ENCODE measurements at places on chromosomes 3 and 15. TPM values are rescaled to one million over a fixed set of nuclear protein-coding genes. Genes with fewer than 3 reads are reported as not detected.

The PRTG gene
- total RNA-seq, result 1.2 TPM

DNA sequence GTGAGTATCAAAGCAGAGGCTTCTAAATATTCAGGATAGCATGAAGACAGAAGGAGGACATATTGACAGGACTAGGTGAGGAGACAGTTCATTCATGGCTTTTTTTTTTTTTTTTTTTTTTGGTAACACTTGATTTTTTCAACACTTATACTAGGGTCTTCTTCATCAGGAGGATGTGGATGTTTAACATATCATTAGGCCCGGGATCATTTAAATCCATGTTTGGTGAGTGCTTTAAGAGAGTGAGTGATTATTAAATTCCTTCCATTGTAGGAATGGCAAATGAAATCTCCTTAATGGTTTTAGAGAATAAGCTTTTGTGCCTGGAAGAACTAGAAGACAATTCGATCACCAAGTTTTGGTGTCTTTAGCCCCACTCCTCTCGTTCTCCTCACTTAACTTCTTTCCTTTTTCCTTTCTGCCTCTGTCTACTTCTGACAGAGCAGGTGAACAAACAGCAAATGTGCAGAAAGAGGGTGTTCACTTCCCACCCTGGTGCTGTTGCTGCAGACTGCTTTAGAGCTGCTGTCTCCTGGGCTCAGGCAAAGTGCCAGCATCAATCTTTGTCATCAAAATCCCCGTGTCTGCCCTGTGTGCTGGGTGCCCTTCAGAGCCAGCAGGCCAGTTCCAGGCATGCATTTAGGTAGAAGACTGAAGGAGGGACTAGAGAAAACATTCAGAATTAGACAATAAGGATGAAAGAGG is 35.6 kb upstream of the RAB11A start:
- H3K27me3 ChIP-seq, result no peaks in the 10 kb centered on the region
- H3K4me3 ChIP-seq, result no peak overlapping the region
- H3K36me3 ChIP-seq, result no peaks in the 10 kb centered on the region
- peaks cover 12% of the 10 kb centered on the region for H3K4me1 ChIP-seq
- H3K27ac ChIP-seq, result peak overlapping the region; percentile 72
- peak; percentile 19 for DNase-seq

DNA sequence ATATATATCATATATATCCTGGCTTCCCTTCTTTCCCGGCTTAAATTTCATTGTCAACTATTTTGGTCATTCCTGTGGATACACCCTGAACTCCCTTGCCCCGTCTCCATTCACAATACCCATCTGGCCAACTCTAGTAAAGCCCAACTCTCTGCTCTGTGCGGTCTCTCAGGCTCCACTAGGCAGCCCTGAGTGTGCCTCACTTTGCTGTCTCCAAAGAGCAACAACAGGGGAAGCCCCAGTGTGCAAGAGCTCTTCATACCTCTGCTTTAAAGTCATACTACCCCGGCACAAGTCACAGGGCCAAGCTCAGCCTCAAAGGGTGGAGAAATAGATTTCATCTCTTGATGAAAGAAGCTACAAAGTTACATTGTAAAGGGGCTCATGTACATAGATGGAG is 18.9 kb upstream of the FEM1B start:
- H3K4me1 ChIP-seq, result peaks cover 5% of the 10 kb centered on the region
- H3K4me3 ChIP-seq, result no peak overlapping the region
- H3K36me3 ChIP-seq, result no peaks in the 10 kb centered on the region
- DNase-seq, result no peak
- no peak overlapping the region for H3K27ac ChIP-seq
- H3K27me3 ChIP-seq, result no peaks in the 10 kb centered on the region

The CLDN16 gene
- total RNA-seq, result not detected

- peaks cover 6% of the 10 kb centered on the region for H3K4me1 ChIP-seq
- H3K27ac ChIP-seq, result peak overlapping the region; percentile 30
- H3K27me3 ChIP-seq, result no peaks in the 10 kb centered on the region
- H3K36me3 ChIP-seq, result no peaks in the 10 kb centered on the region
Measured at GRCh38 chr3:27165321-27165721, 203.9 kb downstream of the NEK10 start.

DNA sequence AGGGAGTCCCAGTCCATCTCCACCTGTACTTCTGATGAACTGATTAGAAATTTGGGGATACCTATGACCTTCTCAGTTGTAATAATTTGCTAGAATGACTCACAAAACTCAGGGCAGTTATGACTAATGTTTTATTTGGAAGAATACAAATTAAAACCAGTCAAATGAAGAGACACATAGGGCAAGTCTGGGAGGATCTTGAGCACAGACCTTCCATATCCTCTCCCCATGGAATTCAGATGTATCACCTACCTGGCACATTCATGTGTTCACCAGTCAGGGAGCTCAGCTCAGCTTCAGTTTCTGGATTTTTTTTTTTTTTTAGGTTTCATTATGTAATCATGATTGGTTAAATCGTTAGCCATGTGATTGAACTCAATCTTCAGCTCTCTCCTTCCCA is 247.7 kb downstream of the VGLL3 start:
- no peak overlapping the region for H3K4me3 ChIP-seq
- no peaks in the 10 kb centered on the region for H3K4me1 ChIP-seq
- H3K27me3 ChIP-seq, result no peaks in the 10 kb centered on the region
- no peaks in the 10 kb centered on the region for H3K36me3 ChIP-seq
- no peak overlapping the region for H3K27ac ChIP-seq
- no peak for DNase-seq

DNA sequence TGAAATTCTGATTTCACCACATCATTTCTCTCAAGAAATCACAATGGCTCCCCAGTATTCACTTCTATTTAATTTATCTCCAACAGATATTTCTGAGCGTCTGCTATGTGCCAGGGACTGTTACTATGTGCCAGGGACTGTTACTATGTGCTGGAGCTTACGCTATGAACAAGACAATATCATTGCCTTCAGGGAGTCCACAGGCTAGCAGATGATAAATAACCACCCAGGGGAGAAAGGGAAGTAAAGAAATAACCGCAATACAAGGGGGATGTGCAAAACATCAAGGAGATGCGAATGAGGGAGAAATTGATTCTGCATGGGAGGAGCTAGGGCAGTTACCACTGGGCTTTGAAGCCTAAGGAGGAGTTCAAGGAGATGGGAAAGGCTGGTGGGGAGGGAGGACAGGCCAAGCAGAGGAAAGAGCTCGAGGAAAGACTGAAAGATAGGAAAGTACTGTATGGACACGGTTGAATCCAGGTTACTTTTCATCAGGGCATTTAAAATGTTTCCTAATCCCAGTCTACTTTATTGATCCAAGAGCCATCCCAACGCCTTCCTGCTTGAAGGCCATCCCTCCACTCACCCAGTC is 2.5 kb downstream of the THSD4 start:
- peaks cover 51% of the 10 kb centered on the region for H3K4me1 ChIP-seq
- no peak overlapping the region for H3K4me3 ChIP-seq
- no peaks in the 10 kb centered on the region for H3K36me3 ChIP-seq
- no peak for DNase-seq
- no peaks in the 10 kb centered on the region for H3K27me3 ChIP-seq

The CHRM5 gene
- total RNA-seq, result not detected

- no peak overlapping the region for H3K4me3 ChIP-seq
- no peak for DNase-seq
- peaks cover 7% of the 10 kb centered on the region for H3K4me1 ChIP-seq
- no peaks in the 10 kb centered on the region for H3K36me3 ChIP-seq
- H3K27me3 ChIP-seq, result no peaks in the 10 kb centered on the region
Measured at GRCh38 chr3:178202194-178202593, 334.0 kb upstream of the KCNMB2 start.

DNA sequence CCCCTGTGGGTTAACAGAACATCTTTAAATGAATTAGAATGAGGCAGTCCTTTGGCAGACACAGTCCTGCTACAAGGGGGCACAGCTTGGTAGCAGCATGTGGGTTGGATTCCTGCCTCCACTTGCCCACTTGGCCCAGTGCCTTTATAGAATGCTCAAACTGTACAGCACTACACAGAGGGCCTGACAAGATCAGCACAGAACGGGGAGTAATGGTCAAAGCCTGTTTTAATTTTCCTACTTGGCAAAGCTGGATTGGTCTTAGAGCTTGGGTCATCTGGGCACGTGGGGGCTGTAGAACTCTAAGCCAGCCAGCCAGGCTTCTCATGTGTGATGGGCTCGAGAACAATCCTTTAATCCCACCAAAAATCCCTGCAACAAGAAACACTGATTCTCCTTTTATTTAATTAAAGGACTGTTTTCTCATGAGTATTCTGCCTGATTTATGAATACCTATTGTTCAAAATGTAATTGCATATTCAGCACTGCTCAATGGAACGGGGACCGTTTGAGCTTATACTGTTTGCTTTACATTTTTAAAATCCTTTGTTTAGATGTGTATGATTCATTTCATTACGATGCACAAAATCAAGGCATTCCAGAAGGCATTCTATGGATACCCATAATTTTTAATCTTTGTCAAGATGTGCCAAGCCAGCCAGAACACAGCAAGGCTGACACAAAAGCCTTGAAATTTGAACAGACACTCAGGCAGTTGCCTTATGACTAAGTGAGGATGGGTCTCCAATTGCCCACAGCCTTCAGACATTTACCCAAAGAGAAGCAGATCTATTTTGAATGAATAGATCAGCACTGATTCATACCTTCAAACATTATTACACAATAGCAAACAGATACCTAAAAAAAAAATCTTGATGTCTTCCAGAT is 249.3 kb upstream of the TGFBR2 start:
- no peaks in the 10 kb centered on the region for H3K27me3 ChIP-seq
- peaks cover 4% of the 10 kb centered on the region for H3K4me1 ChIP-seq
- H3K4me3 ChIP-seq, result no peak overlapping the region

The DNAH12 gene
- 0.42 TPM for total RNA-seq

The SOX14 gene
- not detected for total RNA-seq

GRCh38 chr3:11717301-11717700 is 73.6 kb upstream of the VGLL4 start:
- DNase-seq, result no peak
- H3K4me1 ChIP-seq, result no peaks in the 10 kb centered on the region
- H3K4me3 ChIP-seq, result peak overlapping the region; percentile 90

GRCh38 chr3:120780977-120781376 is 38.4 kb downstream of the GTF2E1 start:
- H3K4me1 ChIP-seq, result no peaks in the 10 kb centered on the region
- H3K27me3 ChIP-seq, result no peaks in the 10 kb centered on the region
- H3K36me3 ChIP-seq, result peaks cover 20% of the 10 kb centered on the region
- H3K4me3 ChIP-seq, result no peak overlapping the region
- no peak for DNase-seq
- no peak overlapping the region for H3K27ac ChIP-seq

DNA sequence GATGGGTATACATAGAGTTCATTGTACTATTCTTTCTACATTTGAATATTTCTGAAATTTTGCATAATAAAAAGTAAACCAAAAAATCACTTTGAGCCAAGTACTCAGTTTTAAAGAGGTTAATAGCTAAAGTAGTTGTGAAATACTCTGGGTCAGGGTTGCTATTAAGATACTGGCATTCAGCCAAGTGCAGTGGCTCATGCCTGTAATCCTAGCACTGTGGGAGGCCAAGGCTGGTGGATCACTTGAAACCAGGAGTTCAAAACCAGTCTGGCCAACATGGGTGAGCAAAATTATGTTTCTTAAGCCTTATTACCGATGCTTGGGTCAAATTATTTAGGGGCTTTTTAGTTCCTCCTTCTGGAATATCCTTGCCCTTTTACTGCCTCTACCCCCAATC is 122.0 kb upstream of the MELTF start:
- H3K27ac ChIP-seq, result no peak overlapping the region
- peaks cover 10% of the 10 kb centered on the region for H3K4me1 ChIP-seq
- DNase-seq, result peak; percentile 27
- H3K27me3 ChIP-seq, result no peaks in the 10 kb centered on the region
- peaks cover 11% of the 10 kb centered on the region for H3K36me3 ChIP-seq

DNA sequence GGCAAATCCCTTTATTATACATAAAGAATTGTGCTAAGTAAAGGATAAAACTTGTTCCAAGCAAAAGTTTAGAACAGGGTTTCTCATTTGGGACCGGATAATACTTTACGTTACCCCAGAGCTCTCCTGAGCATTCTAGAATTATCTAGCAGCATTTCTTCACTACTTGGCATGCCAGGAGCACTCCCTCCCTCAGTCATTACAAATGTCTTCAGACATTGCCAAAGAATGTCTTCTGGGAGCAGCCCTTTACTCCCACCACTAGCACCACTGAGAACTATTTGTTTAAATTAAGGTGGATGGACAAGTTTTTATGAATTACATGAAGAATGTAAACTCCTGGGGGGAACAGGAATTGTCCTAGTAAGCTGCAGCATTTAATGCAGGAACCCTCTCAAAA is 516.4 kb downstream of the GBE1 start:
- DNase-seq, result no peak
- no peaks in the 10 kb centered on the region for H3K4me1 ChIP-seq
- no peak overlapping the region for H3K4me3 ChIP-seq
- no peaks in the 10 kb centered on the region for H3K27me3 ChIP-seq

GRCh38 chr3:181943285-181943684 is 231.6 kb downstream of the SOX2 start:
- H3K4me3 ChIP-seq, result no peak overlapping the region
- no peaks in the 10 kb centered on the region for H3K27me3 ChIP-seq
- no peak overlapping the region for H3K27ac ChIP-seq
- no peaks in the 10 kb centered on the region for H3K4me1 ChIP-seq
- H3K36me3 ChIP-seq, result no peaks in the 10 kb centered on the region

GRCh38 chr3:184380185-184380626 is 352 bp downstream of the CHRD start:
- peaks cover 26% of the 10 kb centered on the region for H3K27me3 ChIP-seq
- peaks cover 10% of the 10 kb centered on the region for H3K36me3 ChIP-seq
- H3K4me1 ChIP-seq, result peaks cover 6% of the 10 kb centered on the region
- peak; percentile 74 for DNase-seq
- peak overlapping the region; percentile 68 for H3K27ac ChIP-seq

DNA sequence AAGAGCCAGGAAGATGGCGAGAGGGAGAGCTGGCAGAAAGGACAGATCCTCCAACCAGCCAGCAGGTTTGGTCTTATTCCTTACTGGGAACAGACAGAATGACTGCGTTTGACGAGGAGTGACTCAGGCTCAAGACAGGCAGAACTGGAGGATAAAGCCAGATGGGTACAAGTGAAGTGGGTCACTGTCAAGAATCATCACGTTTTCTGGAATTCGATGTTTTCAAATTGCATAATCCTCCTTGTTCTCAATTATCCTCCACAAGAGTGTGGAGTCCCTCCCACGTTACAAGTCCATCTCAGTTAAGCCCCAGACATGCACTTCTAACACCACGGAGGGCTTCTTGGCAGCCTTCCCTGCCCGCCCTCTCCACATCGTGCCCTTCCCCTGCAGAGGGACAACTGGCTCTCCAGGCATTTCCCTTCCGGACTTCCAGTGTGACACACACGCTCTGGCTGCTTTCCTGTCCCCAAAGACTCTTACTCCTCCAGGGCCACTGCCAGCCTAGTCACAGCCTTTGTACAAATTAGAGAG is 183.1 kb downstream of the CHST2 start:
- DNase-seq, result peak; percentile 74
- H3K27me3 ChIP-seq, result no peaks in the 10 kb centered on the region
- H3K4me3 ChIP-seq, result no peak overlapping the region
- no peaks in the 10 kb centered on the region for H3K36me3 ChIP-seq
- H3K4me1 ChIP-seq, result peaks cover 37% of the 10 kb centered on the region
- peak overlapping the region; percentile 41 for H3K27ac ChIP-seq

DNA sequence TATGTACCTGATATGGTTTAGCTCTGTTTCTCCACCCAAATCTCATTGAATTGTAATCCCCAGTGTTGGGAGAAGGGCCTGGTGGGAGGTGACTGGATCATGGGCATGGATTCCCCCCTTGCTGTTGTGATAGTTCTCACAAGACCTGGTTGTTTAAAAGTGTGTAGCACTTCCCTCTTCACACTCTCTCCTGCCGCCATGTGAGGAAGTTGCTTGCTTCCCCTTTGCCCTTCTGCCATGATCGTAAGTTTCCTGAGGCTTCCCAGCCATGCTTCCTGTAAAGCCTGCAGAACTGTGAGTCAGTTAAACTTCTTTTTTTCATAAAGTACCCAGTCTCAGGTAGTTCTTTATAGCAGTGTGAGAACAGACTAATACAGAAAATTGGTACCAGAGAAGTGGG is 93.1 kb downstream of the C3orf70 start:
- H3K27me3 ChIP-seq, result no peaks in the 10 kb centered on the region
- no peak overlapping the region for H3K4me3 ChIP-seq
- no peak overlapping the region for H3K27ac ChIP-seq
- no peaks in the 10 kb centered on the region for H3K4me1 ChIP-seq

All from heart left ventricle (tissue), 16 donors.